ENCODE measurements at places on chromosomes 11 and 22.

GRCh38 chr11:133834682-133835592, 10.4 kb downstream of the SPATA19 start:
- no peak for DNase-seq

GRCh38 chr11:61955422-61956135, 5.4 kb downstream of the BEST1 start:
- no peak for DNase-seq

DNA sequence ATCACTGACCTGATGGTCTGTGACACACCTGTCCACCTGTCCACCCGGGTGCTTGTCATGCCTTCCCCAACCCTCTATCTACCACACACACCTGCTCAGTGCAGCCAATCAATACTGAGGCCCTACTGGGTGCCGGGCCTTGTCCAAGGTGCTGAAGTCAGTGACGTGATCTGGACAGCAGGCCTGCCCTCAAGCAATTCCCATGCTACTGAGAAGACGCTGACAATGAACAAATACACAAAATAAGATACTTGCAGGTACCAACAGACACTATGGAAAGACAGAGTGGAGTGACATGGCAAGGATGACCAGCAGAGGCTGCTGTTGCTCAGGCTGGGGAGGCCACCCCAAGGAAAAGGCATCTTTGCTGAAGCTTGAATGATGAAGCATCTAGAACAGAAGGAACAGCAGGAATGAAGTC, 21.2 kb downstream of the PLAAT3 start:
- no peak for DNase-seq

- no peak for DNase-seq
These were observed 705 bp downstream of the BBOX1 start for GRCh38 chr11:27041141-27041899.

- no peak for DNase-seq
These were observed 80.1 kb upstream of the E2F8 start for GRCh38 chr11:19320827-19321226.
